Activated CD4-positive, alpha-beta T cell treated with anti-CD3 and anti-CD28 coated beads, Interleukin-2, amount 50 U/mL, for 1 hour (primary cell): ENCODE measurements at places on chromosomes 12 and 14.

DNA sequence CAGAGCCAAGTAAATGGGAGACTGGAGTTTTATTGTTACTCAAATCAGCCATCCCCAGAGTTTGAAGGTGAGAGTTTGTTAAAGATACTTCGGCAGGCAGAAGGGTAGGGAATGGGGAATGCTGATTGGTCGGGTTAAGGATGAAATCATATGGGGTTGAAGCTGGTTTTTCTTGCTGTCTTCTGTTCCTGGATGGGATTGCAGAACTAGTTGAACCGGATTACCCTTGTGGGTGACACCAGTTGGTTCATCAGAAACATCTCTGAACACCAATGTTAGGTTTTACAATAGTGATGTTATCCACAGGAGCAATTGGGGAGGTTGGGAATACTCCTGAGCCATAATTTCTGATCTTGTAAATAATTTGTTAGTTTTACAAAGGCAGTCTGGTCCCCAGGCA lies 18.7 kb upstream of the SMCO2 start:
- DNase-seq: no peak

- no peak for DNase-seq
Observed at GRCh38 chr14:36661506-36662257, at the start of gene PAX9. TSS of gene PAX9 (plus strand) at chr14:36661860. CDS start at chr14:36662090, 230 bp downstream.

- DNase-seq: no peak
Observed at GRCh38 chr12:128790653-128791373, 32.9 kb downstream of the SLC15A4 start.

DNA sequence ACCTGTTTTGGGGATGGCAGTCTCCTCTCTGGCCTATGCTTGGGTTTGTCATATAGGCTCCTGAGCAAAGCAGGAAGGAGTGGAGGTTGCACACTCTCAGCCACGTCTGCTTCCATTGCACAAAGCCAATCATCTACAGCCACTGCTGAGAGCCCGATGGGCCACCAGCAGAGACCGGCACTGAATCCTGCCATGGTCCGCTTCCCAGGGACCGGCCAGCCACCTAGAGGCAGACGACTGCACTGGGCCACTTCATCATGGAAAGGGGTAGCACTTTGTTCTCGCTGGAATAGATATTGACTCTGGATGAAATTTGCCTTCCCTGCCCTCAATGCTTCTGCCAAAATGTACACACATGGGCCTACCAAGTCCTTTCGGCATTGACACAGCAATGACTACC lies 22.3 kb downstream of the DLK1 start:
- no peak for DNase-seq

- DNase-seq: no peak
Observed at GRCh38 chr12:82758749-82759330, 72.1 kb downstream of the TMTC2 start.

GRCh38 chr12:49428793-49429192 lies 61.5 kb downstream of the SPATS2 start:
- DNase-seq: no peak
